ENCODE measurements at places on chromosomes 16 and 17.

- no peak for DNase-seq
Measured at GRCh38 chr16:3137267-3137666, 2.4 kb downstream of the ZNF213 start.

DNA sequence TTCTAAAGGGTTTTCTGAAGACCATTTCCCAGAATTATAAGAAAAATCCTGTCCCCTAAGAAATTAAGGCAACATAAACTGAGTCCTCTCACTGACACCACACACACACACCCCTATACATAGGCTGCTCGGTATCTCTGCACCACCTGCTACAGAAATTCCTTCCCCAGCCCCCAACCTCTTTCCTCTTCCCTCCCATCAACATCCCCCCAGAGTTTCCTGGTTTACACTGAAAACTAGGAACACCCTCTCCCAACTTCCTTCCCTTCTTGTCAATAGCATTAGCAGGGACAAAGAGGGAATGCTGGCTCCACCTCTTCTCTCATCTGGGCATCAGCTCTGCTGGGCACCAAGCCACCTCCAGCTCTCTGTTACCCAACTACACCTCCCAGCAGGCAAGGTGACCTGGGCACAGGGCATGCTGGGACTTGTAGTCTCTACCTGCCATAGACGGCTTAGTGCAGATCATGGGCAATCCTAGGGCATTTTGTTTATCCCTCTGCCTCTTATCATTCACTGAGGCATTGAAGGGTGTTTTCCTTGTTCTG lies 15.7 kb downstream of the CAVIN1 start:
- DNase-seq, result peak; percentile 85

DNA sequence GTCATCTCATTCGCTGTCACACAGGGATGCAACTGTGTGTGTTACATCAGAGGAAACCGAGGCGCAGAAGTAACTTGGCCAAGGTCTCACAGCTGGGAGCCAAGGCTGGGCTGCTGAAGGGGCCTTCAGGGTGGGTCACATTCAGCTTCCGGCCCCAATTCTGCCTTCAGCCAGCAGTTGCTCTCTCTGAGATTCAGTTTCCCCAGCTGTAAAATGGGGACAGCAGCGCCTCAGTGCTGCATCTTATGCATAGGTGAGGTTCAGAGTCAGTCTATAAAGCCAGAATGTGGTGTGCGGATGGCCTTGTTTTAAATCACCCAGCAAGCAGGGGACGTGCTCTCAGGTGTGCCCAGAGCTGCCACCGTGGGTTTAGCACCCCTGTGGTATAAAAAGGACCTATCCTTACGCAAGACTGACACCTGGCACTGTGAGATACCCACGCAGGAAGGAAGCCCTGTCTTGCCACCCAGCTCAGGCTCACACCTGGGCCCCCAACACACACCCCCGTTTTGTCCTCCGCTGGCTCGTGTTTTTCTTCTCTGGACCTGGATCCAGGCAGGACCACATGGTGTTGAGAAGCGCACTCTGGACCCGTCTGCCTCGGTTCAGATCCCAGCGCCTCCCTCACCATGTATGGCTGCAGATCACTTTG lies 94.6 kb upstream of the GSE1 start:
- DNase-seq, result no peak

DNA sequence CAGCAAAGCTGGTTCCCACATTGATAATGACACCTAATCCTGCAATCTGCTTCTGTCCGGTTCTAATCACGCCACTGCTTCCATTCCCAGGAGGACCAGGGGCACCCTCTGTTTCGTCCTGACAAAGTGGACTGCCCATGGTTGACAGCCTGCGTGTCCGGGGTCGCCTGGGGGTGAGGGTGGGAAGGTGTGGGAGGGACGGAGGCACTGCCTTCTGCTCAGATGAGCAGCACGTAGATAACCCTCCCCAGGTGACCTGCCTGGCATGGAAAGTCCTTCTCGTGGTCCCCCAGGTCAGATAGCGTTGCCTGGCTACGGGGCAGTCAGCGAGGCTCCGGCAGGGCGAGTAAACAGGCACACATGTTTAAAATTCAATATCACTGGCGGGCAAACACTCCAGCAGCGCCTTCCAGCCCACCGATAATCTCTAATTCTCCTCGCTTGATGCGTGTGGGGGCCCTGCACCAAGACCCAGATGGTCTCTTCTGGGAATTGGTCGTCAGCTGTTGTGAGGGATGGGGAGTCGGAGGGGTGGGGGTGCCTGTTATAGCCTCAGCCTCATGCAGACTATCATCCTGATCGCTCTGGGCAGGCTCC lies 132.2 kb downstream of the RAP1GAP2 start:
- DNase-seq, result no peak

DNA sequence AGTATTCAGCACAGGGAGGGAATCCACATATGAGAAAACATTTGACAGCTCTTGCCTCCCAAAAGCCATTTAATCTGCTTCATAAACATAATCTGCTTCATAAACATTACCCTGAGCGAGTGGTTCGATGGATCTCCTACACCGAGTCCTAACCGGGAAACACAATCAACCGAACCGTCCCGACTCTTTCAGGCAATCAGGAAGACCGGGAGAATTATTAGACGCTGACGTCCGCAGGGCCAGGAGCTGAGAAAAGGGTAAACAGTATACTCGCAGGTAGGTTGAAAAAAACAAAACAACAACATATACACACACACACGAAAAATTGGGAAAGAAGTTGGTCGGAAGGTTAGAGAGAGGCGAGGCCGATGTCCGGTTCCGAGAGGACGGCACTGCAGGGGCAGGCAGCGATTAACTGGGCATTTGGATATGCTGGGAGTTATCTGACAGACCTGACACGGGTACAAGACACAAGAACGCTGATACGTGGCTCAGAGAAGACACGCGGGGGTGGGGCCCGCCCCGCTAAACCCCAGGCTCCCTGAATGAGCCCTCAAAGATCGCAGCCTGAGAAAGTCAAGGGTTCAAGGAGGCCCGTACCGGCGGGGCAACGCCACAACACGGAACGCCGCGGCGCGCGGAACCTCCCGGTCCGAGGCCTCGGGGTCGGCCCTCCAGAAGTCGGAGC lies 585 bp downstream of the AP1G1 start:
- peak; percentile 86 for DNase-seq

- no peak for DNase-seq
Measured at GRCh38 chr16:85172455-85173145, 60.3 kb upstream of the CIBAR2 start.

DNA sequence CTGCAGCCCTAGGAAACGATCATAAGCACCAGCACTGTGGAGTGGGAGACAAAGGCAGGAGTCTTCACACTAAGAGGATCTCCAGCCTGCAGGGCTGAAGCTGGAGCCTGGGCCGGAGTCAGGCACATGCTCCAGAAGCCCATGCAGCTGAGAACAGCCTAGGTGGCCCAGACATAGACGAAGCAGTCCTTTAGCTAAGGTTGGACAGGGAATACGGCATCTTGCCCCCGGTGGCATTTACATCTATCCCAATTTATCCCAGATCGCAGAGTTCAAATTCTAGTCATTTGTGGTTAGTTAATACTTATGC lies 13.9 kb downstream of the TSPOAP1 start:
- DNase-seq, result no peak

- DNase-seq, result no peak
Measured at GRCh38 chr17:10325031-10325695, 47.6 kb downstream of the MYH13 start.

DNA sequence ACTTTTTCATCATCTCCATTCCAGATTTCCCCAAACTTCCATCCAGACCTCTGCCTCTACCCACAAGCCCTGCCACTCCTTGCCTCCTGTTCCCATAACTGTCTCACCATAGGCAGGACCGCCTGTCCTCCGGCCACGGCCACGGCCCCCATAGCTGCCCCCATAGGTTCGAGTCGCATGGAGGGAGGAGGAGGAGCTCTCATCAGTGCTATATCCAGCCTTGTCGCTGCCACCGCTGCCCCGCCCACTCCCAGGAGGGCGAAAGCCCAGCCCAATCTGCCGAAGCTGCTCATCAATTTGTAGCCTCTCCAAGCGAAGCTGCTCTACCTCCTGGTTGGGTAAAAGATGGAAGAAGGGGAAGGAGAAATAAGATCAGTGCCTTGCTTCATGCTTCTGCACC lies 3.4 kb upstream of the SOX15 start:
- no peak for DNase-seq

GRCh38 chr16:29994600-29995323 lies 655 bp downstream of the HIRIP3 start:
- peak; percentile 90 for DNase-seq

DNA sequence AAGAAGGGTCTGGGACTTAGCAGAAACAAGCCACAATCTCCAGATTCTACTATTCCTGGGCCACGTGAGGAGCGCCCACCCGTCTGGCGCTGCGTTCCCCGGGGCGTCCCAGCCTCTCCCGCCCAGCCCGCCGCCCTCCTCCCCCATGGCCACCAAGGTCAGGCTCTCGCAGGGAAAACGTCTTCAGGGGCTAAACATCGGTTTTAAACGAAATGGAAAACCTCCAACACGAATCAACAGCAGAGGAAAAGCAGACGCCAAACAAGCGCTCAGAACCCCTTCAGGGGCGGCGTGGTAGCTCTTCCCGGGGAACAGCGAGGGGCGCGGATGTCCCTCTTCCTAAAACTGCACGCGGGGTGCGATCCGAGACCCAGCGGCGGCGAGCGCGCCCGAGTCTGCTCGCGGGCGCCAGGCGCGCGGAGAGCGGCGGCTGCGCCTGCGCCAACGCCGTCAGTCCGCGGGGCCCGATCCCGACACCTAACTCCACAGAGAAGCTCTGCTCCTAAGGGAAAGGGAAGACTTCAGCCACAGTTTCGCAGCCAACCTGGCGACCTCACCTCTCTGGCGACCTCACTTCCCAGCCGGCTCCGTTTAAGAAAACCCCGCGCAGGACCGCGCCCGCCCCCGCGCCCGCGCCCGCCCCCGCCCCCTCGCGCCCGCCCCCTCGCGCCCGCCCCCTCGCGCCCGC lies 505 bp upstream of the COG1 start:
- DNase-seq, result peak; percentile 85

GRCh38 chr17:80460429-80460834 lies 16.0 kb downstream of the NPTX1 start:
- DNase-seq, result no peak

DNA sequence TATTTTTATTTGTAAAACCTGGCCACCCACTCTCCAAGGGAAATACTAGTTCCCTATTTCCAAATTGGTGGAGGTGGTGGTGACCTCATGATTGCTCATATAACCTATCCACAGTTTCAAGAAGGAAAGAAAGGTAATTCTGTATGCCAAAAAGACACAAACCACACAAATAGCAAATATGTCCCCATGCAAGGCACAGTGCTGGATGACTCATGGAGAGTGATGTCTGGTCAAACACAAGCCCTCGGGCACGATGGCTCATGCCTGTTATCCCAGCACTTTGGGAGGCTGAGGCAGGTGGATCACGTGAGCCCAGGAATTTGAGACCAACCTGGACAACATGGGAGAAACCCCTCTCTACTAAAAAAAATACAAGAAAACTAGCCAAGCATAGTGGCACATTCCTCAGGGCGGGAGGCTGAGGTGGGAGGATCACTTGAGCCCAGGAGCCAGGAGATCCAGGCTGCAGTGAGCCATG lies 64.2 kb downstream of the GNA13 start:
- no peak for DNase-seq

- no peak for DNase-seq
Measured at GRCh38 chr17:82100502-82101298, 2.7 kb upstream of the FASN start.

DNA sequence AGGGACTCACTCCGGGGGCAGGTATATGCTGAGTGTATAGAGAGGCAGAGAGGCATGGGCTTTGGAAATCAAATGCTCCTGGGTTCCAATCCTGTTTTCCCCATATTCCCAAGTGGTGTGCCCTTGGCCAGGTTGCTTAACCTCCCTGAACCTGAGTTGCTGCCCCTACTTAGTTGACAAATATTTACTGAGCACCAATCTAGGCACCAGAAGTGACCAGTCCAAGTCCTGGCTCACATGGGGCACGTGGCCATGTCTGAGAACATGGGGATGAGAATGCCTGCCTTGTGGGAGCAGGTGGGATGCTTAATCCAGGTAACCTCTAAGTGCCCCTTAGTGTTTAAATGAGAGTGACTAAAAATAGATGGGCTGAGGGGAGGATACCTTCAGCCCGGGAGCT lies 4.2 kb downstream of the SOCS3 start:
- no peak for DNase-seq

DNA sequence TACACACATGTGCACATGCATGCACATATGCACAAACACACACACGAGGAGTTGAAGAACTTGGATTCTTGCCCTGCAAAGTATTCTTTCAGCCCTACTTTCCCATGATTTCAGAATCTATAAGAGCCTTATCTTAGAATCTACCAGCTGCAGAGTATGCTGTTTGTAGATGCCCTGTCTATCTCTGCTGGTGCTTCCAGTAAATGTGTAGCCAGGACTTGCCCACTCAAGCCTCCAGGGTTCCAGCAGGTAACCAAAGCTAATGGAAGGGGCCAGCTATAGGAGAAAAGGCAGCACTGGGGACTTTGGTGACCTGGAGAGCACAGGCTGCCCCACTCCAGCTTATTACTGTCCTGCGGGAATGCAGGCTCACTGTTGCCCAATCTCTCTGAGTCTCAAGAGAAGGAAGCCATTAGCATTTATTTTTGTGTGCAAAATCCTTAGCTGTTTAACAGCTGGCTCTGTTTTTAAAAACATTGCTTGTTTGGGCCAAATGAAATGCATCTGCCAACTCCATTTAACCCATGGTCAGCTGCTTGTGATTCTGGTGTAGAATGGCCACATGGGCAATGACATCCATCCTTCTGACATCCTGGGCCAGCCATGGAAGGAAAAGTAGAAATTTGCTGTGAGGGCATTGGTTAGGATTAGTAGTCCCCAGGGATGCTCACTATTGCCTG lies 28.6 kb upstream of the XYLT1 start:
- DNase-seq, result no peak

- peak; percentile 87 for DNase-seq
Measured at GRCh38 chr17:489758-490329, 137.2 kb upstream of the RPH3AL start.

GRCh38 chr16:8848939-8849391 lies 19.8 kb downstream of the CARHSP1 start:
- DNase-seq, result no peak

- peak; percentile 60 for DNase-seq
Measured at GRCh38 chr17:31437720-31438400, 46.4 kb downstream of the RAB11FIP4 start.

GRCh38 chr16:3173892-3174617 lies 13.9 kb upstream of the OR1F1 start:
- no peak for DNase-seq

- no peak for DNase-seq
Measured at GRCh38 chr17:21210411-21211076, 3.4 kb downstream of the TMEM11 start.

GRCh38 chr17:9332132-9332494 lies 243.5 kb downstream of the STX8 start:
- DNase-seq, result no peak

- DNase-seq, result no peak
Measured at GRCh38 chr16:58644765-58645487, 15.3 kb upstream of the CNOT1 start.

- DNase-seq, result no peak
Measured at GRCh38 chr16:85961988-85962915, 63.3 kb downstream of the IRF8 start.

GRCh38 chr16:979859-980594 lies 1.5 kb upstream of the SOX8 start:
- no peak for DNase-seq

GRCh38 chr17:37286430-37286829 lies 89.4 kb upstream of the C17orf78 start:
- DNase-seq, result no peak

Data from activated effector memory CD4-positive, alpha-beta T cell treated with anti-CD3 and anti-CD28 coated beads, Interleukin-2, amount 50 U/mL, for 16 hours (primary cell).